Adipocyte (in vitro differentiated cells): ENCODE measurements at places on chromosomes 7 and 10.

DNA sequence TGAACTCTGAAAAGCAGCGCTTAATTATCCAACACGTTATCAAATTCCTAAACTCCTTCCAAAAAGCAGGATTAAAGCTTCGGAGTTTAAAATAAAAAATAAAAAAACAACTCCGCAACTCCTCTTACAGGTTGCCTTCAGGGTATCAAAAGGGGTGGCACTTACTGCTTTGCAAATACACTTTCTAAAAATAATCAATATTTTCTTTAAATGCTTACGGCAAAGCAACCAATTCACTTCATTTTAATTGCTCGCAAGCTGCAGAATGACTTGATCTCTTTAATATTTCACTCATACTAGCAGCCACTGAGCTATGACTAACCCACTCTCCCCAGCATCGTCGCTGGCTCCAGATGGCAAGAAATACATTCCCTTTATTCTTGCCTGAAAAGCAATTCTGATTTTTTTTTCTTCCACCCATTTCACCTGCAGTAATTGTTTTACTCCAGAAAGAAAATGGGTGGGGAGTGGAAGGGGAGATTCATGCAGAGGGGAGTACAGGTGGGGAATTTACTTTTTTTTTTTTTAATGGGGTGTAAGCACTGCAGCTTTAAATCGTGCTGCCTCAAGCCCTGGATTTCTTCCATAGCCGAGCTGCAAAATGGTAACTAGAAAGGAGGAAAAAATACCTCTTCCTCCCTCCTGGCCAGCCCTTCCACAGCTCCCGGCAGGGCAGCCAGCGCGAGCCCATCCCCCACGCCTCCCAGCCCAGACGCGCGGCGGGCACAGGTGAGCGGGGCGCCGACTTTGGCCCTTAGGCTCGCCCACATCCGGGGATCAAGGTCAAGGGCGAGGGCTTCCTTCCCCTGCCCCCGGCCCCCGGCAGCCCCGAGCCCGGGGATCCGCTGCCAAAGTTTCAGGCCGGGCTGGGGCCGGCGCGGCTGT is 54.2 kb upstream of the FHIP2A start:
- peak; percentile 74 for DNase-seq

DNA sequence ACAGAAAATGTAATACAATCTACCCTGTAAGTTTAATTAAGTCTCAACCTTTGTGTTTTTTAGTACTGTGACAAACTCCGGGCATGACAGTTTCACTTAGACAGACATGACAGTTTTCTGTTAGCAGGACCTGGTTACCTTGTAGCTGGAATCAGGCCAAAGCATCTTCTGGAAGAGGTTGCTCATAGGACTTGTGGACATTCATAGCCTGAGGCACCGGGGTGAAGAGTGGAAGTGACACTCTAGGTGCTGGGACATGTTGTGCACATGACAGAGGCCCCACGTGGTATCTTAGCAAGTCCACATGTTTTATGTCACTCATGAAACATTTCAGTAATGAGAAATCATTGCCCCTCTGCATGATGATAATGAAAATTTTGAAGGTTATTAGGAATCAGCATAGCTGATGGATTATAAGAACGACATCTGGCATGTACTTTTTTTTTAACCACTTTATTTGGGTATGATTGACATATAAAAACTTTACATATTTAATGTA is 441.4 kb downstream of the CNTNAP2 start:
- no peak for DNase-seq

DNA sequence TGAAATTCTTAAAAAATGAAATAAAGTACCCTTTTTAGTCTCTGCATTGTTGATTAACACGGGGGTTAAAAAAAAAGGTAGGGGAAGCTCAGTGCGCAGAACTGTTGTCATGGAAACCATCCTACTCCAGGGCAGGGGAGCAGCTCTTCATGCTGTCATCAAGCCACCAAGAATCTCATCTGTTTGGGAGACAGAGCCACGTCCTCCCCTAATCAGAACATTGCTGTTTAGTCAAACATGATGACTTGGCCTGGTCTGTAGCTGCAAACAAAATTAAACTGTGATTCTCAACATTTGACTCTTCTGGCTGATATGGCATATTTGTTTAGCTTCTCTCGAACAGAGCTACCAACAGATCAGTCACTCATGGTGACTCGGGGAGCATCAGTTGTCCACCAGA is 254.4 kb upstream of the KLF14 start:
- DNase-seq = no peak

DNA sequence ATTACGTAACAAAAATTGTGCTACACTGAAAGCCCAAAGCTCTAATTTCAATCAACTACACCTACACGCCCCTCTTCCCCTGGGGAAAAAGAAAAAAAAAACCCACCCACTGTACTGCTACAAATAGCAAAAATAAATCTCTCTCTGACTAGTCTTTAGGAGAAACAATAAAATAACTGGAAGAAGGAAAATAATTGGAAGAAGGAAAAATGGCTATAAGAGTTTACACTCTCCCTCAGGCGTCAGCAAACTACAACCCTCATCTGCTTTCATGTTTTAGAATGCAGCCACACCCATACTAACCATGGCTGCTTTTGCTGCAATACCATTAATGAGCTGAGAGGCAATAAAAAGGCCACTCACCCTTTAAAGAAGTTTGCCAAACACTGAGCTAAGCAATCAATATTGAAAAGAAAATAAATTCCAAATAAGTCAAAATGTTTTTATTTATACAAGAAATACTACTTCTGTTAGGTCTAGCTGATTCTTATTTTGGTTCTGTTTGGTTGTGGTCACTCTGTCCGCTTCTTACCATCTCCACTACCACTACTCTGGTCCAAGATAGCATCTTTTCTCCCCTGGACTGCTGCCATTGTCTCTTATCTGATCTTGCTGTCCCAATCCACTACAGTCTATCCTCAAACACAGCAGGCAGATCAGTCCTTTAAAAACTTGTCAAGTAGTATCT is 3.8 kb downstream of the MINDY3 start:
- DNase-seq = peak; percentile 21

GRCh38 chr10:93080350-93081046 is 6.8 kb downstream of the CYP26A1 start:
- DNase-seq = peak; percentile 81
